ENCODE measurements at places on chromosomes 5 and 9. TPM values are rescaled to one million over a fixed set of nuclear protein-coding genes. Genes with fewer than 3 reads are reported as not detected.

Gene BTNL8
- 0.49 TPM for polyA plus RNA-seq

Gene SLC36A2
- not detected for polyA plus RNA-seq

Gene NIPSNAP3A
- polyA plus RNA-seq: 36.2 TPM

Gene PROB1
- 0.04 TPM for polyA plus RNA-seq

Gene PPP2R2B
- 0.15 TPM for polyA plus RNA-seq

Gene GDNF
- 0.09 TPM for polyA plus RNA-seq

Gene CDO1
- 106 TPM for polyA plus RNA-seq

Gene IFNE
- not detected for polyA plus RNA-seq

Gene MYOT
- polyA plus RNA-seq: 0.36 TPM

Gene GKAP1
- polyA plus RNA-seq: 3.2 TPM

Gene MSX2
- 0.09 TPM for polyA plus RNA-seq

Gene SPOUT1
- 30.1 TPM for polyA plus RNA-seq

Gene CATSPER3
- 0.37 TPM for polyA plus RNA-seq

Gene PCDH12
- 2.7 TPM for polyA plus RNA-seq

Gene IL33
- polyA plus RNA-seq: 17.4 TPM

Gene PAPPA
- 0.03 TPM for polyA plus RNA-seq

Gene SPINK6
- not detected for polyA plus RNA-seq

Gene WNT8A
- polyA plus RNA-seq: not detected

Gene RASGEF1C
- not detected for polyA plus RNA-seq

Gene CER1
- not detected for polyA plus RNA-seq

Gene PTPDC1
- polyA plus RNA-seq: 0.45 TPM

DNA sequence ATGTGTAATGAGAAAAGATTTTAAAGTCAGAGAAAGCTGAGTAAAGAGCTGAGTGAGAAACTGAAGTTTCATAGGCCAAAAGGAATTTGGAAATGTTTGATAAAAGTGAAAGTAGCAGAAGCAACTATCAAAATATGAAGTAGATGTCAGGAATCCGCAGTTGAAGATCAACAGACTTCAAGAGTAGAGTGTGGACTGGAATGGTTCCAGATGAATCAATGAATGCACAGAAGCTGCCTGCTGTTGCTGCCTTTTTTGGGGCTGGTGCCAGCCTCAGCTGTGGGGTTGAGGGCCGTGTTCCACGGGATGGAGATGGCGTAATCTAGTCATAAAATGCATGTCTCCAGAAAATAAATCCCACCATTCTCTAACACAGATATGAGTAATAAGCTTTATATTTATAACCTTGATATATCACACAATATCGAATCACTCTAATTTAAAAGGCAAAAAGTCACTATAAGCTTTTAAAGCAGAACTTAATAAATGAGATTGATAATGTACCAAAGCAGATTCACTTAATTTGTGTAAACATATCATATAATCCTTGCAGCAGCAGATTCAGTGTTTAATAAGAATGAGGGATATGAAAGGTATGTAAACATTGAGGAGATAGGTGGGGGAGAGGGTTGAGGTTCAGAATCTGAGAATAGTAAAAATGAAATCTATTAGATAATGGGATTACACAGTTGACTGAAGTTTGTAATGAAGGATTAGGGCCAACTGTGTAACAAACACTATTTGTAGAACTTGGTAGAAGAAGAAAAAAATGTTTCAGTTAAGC is 652.3 kb upstream of the FTMT start:
- DNase-seq: no peak

GRCh38 chr5:90128551-90128950 is 281.0 kb downstream of the CETN3 start:
- DNase-seq: no peak

GRCh38 chr9:216866-217265 is 2.2 kb downstream of the DOCK8 start:
- DNase-seq: no peak

DNA sequence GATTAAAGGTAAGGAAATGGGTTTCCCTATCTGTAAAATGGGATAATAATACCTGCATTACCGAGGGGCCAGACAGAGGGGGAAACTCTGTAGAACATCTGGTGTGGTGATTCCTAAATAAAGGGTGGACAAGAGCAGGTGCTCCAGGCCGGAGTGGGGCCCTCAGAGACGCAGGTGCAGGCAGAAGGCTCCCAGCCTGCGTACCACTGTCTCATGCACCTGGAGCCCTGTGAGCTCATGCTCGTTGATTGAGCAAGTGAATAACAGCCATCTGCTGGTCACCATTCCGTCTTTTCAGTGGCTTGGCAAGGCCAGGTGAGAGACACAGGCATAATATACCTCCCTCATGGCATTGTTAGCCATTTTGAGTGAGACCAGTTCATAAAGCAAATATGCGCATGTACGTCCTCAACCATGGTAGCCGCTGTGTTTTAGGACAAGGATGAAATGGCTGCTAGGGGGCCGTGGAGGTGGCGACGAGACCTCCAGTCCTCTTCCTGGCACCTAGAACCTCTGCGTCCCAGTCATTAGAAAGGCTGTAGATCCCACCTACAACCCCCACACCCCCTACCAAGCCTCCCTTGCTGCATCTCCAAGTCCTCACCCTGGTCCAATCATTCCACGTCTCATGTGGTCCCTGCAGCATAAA is 198.0 kb upstream of the MVB12B start:
- DNase-seq: peak; percentile 16

DNA sequence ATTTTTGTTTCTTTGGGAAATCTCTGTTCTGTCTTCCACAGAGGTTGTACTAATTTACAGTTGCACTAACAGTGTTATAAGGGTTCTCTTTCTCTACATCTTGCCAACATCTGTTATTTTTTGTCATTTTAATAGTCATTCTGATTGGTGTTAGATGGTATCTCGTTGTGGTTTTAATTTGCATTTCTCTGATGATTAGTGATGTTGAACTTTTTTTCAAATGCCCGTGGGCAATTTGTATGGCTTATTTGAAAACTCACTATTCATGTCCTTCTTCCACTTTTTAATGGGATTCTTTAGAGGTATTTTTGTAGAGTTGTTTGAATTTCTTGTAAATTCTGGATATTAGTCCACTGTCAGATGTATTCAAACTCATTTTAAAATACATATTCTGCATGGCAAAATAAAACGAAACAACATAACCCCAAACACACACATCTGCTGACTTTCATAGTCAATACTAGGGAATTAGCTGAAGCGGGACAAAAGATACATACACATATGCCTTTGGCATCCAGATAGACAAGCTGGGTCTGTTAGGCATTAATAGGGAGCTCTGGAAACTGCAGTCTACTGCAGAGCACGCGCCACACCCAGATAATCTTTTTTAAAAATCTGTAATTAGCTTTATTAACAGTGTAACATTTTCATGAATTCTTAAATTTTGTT is 5.8 kb upstream of the SPATA31C2 start:
- no peak for DNase-seq

DNA sequence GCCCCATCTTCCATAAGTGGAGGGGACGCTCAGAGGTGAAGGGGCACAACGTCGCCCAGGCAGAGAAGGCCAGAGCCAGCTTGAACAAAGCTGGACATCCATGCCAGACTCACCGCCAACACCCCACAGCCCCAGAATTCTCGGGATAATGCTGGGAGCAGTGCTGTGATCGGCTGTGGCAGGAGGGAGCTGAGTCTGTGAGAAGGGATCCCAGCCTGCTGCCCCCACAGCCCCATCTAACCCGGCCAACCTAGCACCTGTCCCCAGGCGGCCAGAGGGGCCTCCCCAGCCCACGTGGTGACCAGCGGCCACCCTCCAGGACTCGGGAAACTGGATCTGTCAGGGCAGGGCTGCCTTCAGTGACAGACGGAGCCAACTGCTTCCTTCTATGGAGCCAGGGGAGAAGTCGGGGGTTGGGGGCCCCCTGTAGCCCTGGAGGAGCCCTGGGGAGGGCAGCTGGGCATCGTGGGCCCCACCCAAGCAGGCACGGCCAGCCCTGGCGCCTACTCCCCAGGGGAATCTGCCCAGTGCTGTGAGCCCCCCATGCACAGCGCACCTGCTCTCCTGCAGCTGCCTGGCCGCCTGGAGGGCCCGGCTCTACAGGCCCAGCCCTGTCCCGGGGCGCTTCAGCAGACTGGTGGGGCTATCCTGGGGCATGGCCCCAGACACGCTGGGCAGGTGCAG is 6.0 kb downstream of the BRD3 start:
- no peak for DNase-seq

DNA sequence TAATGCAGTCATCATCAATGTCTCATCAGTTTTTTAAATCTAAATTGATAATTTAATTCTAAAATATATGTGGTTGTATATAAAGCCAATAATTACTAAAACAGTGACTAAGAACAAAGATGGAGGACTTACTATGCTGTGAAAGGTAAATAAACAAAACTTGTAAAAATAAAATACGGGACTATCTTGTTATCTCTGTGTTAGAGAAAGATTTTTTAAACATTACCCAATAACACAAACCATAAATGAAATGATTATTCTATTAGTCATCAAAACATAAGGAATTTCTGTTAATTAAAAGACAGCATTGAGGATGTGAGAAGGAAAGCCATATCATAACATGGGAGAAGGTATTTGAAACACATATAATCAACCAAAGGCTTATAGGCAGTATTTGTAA is 226.2 kb upstream of the SMC2 start:
- no peak for DNase-seq

DNA sequence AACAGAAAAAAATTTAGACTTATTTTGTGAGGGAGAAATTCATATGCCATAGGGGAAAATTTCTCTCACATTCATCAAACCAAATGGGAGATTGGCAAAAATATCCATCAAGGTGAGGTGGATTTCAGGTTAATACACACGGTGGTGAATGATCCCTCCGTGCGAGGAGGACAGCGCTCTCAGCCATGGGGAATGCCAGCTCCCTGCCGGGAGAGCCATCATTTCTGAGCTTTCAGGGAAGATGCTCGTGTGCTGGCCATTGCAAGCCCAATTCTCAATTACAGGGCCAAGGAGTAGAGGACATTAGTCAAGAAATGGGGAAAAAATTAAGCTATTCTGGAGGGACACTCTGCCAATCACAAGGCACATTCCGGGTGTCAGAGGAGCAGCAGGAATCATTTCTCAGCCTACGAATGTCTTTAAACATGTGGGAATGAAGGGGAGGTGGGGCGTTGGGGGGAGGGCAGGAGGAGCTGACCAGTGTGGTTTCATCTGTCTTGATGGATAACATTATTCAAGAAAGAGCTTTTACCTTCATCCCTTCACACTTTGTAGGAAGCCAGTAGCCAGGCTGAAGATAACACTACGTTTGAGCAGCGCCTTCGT is 165.5 kb downstream of the DAB2IP start:
- no peak for DNase-seq

GRCh38 chr9:128733256-128733655 is 9.3 kb upstream of the ZDHHC12 start:
- peak; percentile 79 for DNase-seq

DNA sequence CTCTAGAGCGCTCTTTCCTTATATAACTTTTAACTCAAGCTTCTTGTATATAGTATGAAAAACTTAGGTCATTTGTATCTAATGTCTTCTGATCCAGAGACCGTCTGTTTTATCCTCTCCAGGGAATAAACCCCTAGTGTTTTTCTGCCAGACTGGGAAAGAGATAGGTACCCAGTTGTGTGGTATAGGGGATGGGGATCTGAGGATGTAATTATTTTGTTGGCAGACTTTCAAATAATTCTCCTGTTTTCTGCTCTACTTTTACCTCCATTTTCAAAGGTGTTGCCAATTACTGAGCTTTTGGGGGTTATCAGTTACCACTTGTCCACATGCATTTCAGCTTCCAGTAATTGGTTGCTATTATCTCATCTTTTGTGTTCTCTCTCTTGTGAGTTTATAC is 17.9 kb downstream of the CCDC171 start:
- no peak for DNase-seq

GRCh38 chr5:149498724-149499336 is 52.4 kb downstream of the CSNK1A1 start:
- no peak for DNase-seq

GRCh38 chr9:90698871-90699440 is 56.3 kb upstream of the DIRAS2 start:
- DNase-seq: no peak

DNA sequence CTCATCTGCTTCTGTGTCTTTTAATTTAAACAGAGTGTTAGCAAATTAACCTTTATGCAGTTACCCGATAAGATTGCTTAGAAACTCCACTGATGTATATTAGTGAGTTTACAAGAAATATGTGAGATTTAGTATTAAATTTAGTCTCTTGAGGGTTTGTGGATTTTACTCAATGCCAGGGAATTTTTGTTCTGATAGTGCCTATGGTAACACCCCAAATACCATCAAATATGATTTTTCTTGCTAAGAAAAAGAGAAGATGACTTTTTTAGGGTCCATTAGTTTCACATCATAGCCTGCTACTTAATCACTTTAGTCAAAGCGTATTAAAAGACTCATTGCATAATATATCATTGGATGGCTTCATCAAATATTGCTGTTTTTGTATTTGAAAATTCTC is 224.9 kb downstream of the PCSK5 start:
- DNase-seq: no peak

GRCh38 chr5:60356745-60357144 is 343.2 kb downstream of the DEPDC1B start:
- DNase-seq: no peak

DNA sequence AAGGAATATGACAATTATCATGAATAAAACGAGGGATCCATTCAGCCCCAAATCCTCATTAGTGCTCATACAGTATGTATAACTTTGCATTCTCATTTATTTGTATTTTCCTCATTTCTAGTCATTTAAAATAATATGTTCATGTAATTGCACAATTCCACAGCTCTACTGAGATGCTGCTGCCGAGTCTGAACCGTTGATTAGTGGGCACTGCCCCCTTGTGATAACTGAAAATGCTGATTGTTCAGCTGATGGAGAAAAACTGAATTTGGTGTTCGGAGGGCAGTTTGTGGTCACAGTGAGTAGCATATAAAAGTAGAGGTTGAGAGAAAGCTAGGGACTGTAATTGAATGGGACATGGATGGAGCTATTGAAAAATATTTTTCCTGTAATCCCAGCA is 12.2 kb upstream of the GPR151 start:
- no peak for DNase-seq

GRCh38 chr9:35254237-35254636 is 92.4 kb downstream of the UNC13B start:
- DNase-seq: no peak

DNA sequence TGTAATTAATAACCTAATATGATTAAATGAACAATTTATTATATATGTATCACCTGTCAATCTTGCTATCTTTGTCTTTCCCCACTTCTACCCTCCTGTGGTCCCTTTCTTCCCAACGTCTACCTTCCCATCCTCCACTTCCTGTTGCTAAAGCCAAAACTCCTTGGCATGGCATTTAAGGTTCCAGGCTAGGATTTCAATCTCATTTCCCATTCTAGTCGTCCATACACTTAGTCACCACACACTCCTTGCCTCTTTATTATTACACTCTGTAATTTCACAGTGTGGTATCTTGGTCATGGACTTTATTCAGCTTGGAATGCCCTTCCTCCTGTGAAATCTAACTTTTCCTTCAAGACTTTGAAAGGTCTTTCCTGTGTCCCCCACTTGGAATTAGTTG is 115.3 kb downstream of the SEMA6A start:
- no peak for DNase-seq

GRCh38 chr9:33388110-33388994 is 14.0 kb downstream of the AQP7 start:
- no peak for DNase-seq

DNA sequence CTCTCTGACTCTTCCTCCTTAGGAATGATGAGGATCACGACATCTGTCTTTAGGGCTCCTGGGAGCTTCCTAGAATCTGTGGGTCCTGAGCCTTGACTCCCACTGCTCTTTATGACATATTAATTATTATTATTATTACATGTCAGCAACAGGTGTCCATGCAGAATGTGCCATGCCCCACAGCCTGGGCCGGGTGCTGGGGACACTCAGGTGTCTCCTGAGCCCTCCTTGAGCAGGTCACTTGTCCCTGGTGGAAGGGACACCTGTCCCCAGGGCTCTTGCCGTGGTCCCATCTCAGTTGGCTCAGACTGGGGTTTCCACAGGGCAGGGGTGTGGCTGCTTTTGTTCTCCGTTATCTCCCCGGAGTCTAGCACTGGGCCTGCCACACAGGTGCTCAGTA is 34.2 kb downstream of the PTGES start:
- DNase-seq: no peak
